Bronchial epithelial cell (primary cell): ENCODE measurements at places on chromosomes 13 and 19. TPM values are rescaled to one million over a fixed set of nuclear protein-coding genes. Genes with fewer than 3 reads are reported as not detected.

Gene IL4I1
- total RNA-seq, result under 0.01 and 0.26 TPM in 2 replicates

Gene KLK10
- total RNA-seq, result 6.6 and 28.0 TPM in 2 replicates

Gene SELENOV
- total RNA-seq, result not detected in 2 replicates

Gene KASH5
- total RNA-seq, result not detected in 2 replicates

Gene SYT3
- total RNA-seq, result not detected in 2 replicates

Gene FFAR1
- not detected in 2 replicates for total RNA-seq

Gene SLC6A16
- under 0.01 TPM in 1 of 2 replicates, not detected in the other for total RNA-seq

Gene KCNK6
- total RNA-seq, result 19.0 and 27.8 TPM in 2 replicates

Gene CEACAM20
- total RNA-seq, result not detected in 2 replicates

Gene RNF113B
- total RNA-seq, result not detected in 2 replicates

Gene CCDC194
- total RNA-seq, result not detected in 2 replicates

Gene DCT
- under 0.01 TPM in 1 of 2 replicates, not detected in the other for total RNA-seq

Gene LSR
- 11.3 and 27.0 TPM in 2 replicates for total RNA-seq

Gene PSG1
- not detected in 2 replicates for total RNA-seq

Gene EDNRB
- total RNA-seq, result 1.1 TPM in 1 of 2 replicates, not detected in the other

Gene MYO1F
- under 0.01 TPM in 1 of 2 replicates, not detected in the other for total RNA-seq

Gene BRME1
- total RNA-seq, result 0.26 and 0.77 TPM in 2 replicates

Gene ABHD8
- 6.1 and 9.9 TPM in 2 replicates for total RNA-seq

Gene KLK2
- total RNA-seq, result 0.53 TPM in 1 of 2 replicates, not detected in the other

Gene ADGRE1
- total RNA-seq, result not detected in 2 replicates

Gene KCNRG
- 4.2 and 4.5 TPM in 2 replicates for total RNA-seq

Gene LIM2
- not detected in 2 replicates for total RNA-seq

Gene NUCB1
- total RNA-seq, result 88.2 and 91.7 TPM in 2 replicates

Gene ELOF1
- total RNA-seq, result 20.3 and 30.7 TPM in 2 replicates

Gene ZNF649
- total RNA-seq, result 8.4 and 13.4 TPM in 2 replicates

Gene KCTD15
- total RNA-seq, result 79.5 and 88.1 TPM in 2 replicates
